ENCODE measurements at places on chromosomes 1 and 21.

DNA sequence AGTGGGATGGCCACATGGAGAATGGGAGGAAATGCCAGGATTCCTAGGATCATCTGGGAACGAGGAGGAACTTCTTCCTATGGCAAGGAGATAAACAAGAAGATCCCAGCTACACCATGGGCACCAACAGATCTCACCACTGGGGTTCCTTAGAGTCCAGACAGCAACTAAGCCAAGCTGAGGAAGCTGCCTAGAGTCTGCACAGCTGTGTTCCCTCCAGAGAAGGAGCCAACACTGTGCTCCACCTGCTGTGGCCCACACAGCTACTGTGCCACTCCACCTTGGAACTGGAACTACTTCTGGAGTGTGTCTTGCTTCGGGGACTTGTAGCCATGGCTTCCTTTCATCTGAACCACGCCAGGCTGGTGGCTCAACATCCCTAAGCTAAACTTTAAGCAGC, 6.0 kb downstream of the IFNAR1 start:
- no peak for DNase-seq

DNA sequence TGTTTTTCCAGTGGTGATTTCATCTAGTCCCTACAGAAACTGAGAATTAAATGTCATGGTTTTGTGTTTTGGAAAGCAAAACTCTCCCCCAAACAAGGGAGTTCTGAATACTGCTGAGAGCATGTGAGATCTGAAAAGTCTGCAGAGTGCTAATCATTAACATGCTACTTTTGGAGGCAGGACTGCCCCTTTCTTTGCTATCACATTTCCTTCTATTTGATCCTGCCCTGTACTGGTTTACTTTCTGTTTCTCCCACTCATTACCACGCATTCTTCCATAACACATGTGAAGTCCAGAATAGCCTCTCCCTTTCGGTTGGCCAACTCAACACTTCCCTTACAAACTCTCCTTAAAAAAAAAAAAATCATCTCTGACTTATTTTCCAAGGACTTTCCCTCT, 63.6 kb downstream of the GADD45A start:
- no peak for DNase-seq

GRCh38 chr1:44724955-44725698, 5.8 kb downstream of the RNU5D-1 start:
- no peak for DNase-seq

DNA sequence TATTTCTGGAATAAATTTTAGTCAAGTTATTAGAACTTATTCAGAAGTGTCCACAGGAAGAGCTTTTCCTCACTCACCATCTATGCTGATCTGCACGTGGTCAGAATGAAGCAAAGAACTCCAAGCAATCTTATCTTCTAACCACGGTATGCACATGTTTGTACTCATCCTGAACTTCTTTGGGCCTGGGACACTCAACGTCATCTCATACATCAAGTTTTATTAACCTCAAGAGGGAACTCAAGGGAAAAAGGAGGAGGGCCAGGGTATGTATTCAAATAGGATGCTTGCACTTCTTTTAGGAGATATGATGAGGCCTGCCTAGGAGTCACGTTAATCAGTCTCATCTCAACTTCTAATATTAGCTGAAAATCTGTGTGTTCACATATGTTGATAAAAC, 142.5 kb downstream of the C1orf94 start:
- no peak for DNase-seq

Measured in SIG-M5 (cell line).